ENCODE measurements at places on chromosomes 2 and 18.

- DNase-seq = no peak
Measured at GRCh38 chr2:162092008-162092390, 18.0 kb upstream of the DPP4 start.

- DNase-seq = peak; percentile 46
Measured at GRCh38 chr2:86241611-86242010, 42.4 kb downstream of the MRPL35 start.

DNA sequence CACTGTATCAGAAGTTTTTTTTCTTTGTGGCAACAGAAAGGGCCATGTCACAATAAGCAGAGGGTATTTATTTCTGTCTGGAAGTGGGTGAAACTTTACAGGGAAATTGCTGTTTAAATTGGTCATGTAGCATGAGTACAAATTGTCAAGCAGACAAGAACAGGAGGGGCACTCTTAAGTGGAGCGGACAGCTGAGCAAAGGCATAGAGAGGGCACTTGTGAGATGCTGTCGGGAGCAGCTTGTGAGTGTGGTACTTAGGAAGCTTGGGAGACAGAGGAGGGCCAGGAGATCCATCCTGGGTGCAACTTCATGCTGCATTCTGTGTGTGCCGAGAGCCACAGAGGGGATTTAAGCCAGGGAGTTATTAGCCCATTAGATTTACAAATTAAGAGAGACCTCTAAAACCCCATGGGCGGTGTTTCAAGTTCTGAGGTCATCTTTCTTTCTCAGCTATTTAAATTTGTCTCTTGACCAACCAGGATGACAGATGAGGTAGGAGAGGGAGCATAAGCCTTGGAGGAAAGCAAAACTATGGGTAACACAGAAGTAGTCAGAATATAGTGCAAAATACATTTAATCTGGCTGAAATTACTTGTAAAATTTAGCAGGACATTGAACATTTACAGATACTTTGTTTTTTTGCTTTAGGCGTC, 30.4 kb downstream of the INPP4A start:
- no peak for DNase-seq

DNA sequence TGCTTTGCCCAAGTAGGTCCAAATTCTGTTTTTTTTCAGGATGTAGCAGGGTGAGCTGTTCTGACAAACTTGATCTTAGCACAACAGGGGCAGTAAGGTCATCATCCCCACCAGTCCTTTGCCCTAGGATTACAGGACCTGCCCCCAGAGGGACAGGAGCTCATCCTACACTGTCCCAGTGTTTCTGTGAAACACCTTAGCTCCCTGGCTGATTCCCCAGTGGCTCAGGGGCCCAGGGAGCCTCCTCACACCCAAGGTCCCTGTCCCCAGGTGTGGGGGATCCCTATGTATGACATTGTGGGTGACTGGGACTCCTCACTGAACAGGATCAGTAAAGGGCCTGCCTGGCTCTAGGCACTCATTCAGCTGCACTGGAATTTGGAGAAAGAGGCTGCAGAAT, 191.2 kb downstream of the ANKRD30B start:
- DNase-seq = no peak

- no peak for DNase-seq
Measured at GRCh38 chr2:66563473-66563872, 128.5 kb downstream of the MEIS1 start.

DNA sequence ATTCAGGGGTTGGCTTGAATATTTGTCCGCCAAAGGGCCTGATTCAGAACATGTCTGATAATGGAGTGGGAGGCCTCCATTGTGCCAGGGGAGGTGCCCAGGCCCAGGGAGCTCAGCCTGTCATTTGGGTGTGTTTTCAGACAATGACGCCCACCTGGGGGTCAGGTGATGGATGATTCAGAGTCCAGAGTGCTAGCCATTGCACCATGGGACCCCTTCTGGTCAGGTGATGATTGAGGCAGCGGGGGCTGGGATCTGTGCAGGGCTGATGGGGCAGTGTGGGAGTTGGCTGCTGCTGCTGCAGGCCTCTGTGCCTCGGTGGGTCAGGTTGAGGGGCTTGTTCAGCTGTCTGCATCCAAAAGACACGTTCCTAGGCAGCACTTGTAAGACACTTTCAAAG, 8.3 kb upstream of the ARHGEF4 start:
- no peak for DNase-seq

GRCh38 chr2:136557203-136557602, 208.1 kb upstream of the THSD7B start:
- DNase-seq = no peak

GRCh38 chr2:160111951-160112798, 49.8 kb upstream of the PLA2R1 start:
- DNase-seq = no peak

GRCh38 chr2:138201286-138201685, 237.0 kb downstream of the HNMT start:
- no peak for DNase-seq

DNA sequence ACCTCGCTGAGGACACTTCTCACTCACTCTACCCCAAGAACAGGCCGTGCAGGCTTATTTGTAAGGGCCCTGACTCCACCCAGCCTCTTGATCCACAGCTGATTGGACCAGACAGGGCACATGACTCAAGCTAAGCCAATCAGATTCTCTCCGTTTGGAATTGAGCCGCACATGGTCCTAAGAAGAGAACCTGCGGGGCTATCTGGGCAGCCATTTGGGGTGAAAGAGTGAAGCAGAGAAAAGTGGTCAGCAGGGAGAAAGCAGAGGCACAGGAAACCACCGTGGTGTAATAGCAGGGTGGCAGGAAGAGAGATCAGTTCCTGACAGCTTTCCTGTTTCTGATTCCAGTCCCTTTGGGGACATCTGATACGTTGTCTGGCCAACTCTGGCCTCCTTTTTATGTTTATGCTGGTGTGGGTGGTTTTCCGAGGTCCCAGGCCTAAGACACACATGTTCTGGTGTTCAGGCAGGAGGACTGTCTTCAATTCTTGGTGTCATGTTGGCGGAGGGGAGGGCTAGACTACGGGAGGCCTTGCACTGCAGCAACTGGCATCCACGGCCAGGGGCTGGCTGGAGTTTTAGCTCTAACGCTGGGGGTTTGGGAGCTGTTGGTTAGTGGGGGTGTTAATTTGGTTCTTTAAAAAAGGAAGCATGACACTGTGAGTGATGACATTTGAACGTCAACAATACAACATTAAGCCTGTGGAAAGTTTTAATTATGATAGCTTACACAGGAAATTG, 26.1 kb upstream of the SPTBN1 start:
- DNase-seq = no peak

DNA sequence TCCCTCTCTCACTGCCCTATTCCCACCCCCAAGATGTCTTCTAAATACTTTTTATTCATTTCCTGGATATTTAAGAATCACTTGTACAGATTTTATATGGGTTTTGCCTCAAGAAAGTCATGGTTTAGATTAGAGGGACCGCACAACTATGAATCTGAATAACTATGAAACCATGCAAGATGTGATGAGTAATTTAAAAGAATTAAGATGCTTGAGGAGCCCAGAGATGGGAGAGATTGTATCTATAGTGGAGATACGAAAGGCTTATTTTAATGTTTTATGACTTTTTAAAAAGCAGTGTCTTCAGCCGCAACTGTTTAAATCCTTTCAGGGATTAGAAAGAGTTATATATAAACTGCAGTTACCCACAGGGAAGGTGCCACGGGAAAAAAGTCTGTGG, 324.1 kb downstream of the LPIN1 start:
- DNase-seq = no peak

DNA sequence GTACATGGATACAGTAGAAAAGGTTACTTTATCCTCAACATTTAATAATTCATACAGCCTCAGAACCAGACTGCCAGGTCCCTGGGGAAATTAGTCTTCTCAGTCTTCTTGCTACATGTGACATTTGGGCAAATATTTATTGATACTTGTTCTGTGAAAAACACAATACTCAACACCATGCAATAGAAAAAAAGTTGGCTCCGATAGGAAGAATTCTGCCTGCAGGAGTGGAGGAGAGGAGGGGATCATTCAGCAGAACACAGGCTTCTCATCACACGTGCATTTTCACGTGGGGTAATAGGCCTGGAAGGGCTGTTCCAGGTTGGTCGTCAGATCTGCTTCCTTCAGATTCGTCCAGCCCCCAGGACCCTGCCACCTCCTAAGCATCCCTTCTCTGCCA, 58.4 kb upstream of the ACKR3 start:
- DNase-seq = no peak

- no peak for DNase-seq
Measured at GRCh38 chr2:72214429-72215143, 66.9 kb upstream of the CYP26B1 start.

- no peak for DNase-seq
Measured at GRCh38 chr2:135962366-135963123, 22.9 kb downstream of the DARS1 start.

DNA sequence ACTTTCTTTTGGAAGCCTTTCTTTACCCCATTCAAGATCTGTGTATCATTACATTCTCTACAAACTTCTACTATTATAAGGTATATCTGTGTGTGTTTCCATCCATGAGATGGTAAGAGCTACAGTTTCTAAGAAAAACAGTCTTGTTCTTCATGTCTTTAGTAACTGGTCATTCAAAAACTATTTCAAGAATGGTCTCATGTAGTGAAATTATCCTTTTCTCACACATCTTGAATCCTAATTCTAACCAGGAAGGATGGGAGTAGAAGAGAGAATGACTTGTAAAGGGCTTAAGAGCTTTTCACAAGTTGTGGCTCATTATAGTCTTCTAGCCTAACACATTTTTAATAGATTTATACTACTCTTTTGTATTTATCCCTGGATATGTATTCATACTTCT, 47.3 kb downstream of the ROCK1 start:
- DNase-seq = no peak

DNA sequence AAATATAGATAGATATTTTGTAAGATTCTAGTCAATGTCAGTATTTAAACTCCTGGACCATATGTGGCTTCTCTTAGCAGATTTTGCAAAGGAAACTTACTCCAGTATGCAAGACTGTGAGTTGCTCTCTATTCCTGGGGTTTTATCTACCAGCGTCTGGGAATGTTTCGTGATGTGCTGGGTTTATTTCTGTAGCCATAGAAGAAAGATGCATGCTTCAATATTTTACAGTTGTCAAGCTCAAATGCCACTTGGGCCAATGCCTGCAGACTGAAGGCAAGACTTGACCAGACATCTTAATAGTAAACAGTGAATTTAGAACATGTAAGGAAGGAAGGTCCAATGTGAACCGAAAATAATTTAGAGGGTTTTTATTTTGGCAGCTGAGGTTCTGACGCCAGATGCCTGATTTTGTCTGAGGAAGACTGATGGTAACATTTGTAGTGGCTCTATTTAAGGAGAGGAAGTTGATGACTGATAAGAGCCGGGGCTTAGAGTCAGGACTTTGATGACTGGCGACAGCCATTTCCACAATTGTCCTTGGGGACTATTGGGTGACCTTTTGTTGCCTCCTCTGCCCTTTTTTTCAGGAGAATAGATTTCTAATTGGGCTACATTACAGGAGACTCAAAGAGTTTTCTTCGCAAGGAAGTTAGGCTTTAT, 154.3 kb downstream of the RAPGEF4 start:
- no peak for DNase-seq

GRCh38 chr2:217070611-217071010, 210.7 kb upstream of the TNP1 start:
- no peak for DNase-seq

Measured in GM06990 (cell line).